ENCODE measurements at places on chromosomes 6 and 20. TPM values are rescaled to one million over a fixed set of nuclear protein-coding genes. Genes with fewer than 3 reads are reported as not detected.

HTR1E gene
- total RNA-seq: not detected

- no peak for DNase-seq
Measured at GRCh38 chr20:31527266-31527665, 13.0 kb downstream of the HM13 start.

GRCh38 chr6:162621246-162621645 lies 106.3 kb downstream of the PRKN start:
- DNase-seq: no peak

DNA sequence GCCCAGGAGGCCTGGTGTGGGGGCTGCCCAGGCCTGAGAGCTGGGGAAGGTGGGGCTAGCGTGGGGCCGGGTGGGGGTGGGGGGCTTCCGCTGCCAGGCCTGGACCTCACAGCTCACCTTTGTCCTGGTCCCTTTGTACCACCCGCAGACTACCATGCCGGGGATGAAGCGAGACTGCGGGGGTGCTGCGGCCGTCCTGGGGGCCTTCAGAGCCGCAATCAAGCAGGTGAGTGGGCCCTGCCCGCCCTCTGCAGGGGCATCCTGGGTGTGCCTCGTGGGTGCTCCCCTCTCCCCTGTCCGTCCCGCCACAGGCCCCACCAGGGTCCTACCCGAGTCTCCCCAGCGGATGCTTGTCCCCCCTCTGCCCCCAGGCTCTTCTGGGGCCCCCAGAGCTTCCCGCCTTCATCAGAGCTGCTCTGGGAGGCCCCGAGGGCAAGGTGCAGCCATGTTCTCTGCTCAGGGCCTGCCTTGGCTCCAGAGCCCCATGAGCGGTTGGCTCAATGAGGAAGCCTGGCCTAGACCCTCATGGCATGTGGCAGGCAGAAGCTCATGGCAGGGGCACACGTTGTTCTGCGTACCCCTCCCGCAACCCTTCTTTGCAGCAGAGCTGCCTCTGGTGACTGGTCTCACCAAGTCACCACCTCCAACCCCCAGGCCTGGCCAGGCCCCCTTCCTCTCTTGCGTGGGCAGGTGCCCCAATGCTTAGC lies 14.5 kb downstream of the NPEPL1 start:
- no peak for DNase-seq

DNA sequence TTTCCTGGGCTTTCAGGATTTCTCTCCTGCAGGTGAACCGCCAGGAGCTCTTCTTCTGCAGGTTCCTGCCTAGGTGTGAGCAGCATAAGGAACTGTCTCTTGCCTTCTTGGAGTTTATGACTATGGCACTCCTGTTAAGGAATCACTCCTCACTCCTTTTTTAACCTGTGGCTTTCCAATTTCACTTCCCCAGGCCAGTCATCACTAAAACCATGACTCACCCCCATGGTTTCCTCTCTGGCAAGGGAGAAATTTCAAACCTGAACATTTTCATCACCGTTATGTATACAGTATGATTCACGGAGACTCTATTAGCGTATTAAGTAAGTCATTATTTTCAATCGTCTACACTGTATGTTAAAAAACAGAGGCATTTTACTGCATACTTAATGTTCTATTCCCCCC lies 78.2 kb upstream of the ARID1B start:
- no peak for DNase-seq
